ENCODE measurements at places on chromosomes 3 and 15.

GRCh38 chr3:31724651-31725050, 191.9 kb downstream of the STT3B start:
- DNase-seq = no peak

GRCh38 chr3:183447206-183448001, 19.0 kb upstream of the MCF2L2 start:
- peak; percentile 33 for DNase-seq

DNA sequence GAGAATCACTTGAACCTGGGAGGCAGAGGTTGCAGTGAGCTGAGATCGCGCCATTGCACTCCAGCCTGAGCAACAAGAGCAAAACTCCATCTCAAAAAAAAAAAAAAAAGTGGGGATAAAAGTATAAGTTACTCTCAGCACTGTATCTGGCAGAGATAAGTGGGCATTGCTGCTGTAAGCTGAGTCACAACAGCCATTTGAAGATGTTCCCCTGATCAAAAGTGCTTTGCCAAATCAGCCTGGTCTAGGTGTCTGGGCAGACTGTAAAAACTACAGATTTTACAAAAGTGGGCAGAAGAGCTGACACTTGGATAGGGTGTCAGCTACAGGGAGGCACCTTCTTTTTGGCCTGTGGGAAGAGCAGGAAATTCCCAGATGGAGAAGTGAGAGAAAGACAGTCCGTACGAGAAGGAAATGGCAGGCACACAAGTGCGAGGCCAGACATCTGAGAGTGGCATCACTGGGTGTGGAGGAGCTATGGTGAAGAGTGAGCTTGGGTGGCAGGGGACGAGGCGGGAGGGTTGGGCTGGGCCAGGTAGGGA, 78.5 kb downstream of the TRAK1 start:
- no peak for DNase-seq

- DNase-seq = no peak
Observed at GRCh38 chr3:104907507-104907906, 459.2 kb upstream of the ALCAM start.

GRCh38 chr3:152430223-152431002, 161.7 kb downstream of the MBNL1 start:
- DNase-seq = no peak
